ENCODE measurements at places on chromosomes 6 and 20.

GRCh38 chr6:144805049-144805448 lies 519.9 kb downstream of the UTRN start:
- DNase-seq, result no peak

GRCh38 chr20:52035977-52036376 lies 155.6 kb downstream of the ZFP64 start:
- no peak for DNase-seq

DNA sequence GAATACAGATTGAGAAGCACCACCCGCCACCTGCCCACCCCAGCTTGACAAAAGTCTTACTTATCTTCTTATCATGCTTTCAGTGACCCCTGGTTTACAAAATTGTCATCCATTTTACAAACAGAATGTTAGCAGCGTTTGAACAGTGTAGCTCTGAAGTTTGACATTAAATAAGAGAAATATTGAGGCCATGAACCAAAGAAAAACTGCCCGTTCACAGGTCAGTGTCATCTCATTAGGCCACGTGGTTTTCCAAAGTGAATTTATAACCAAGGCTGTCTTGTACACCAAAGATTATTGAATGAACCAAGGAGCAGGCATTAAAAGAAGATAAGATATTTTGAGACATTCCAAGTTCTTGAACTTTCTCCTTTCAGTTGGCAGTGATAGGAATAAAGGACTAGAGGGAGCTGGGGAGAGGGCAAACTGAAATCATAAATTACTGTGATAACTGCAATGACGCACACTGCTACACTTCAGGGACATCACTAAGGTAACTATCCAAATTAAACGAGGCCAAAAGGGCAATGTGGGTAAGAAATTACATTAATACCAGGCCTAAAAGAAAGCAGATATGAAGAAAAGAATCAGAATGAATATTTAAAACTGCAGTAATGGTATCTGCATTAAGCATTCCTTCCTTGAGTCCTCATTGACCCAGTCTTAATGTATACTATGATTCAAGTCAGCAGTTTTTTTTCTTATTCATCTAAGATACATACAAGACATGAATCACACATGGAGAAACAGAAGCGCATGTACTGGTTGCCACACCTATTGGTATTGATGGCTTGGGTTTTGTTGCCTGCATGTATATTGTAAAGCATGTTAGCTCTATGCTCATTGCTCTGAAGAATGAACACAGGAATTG lies 159.8 kb upstream of the ARG1 start:
- no peak for DNase-seq

DNA sequence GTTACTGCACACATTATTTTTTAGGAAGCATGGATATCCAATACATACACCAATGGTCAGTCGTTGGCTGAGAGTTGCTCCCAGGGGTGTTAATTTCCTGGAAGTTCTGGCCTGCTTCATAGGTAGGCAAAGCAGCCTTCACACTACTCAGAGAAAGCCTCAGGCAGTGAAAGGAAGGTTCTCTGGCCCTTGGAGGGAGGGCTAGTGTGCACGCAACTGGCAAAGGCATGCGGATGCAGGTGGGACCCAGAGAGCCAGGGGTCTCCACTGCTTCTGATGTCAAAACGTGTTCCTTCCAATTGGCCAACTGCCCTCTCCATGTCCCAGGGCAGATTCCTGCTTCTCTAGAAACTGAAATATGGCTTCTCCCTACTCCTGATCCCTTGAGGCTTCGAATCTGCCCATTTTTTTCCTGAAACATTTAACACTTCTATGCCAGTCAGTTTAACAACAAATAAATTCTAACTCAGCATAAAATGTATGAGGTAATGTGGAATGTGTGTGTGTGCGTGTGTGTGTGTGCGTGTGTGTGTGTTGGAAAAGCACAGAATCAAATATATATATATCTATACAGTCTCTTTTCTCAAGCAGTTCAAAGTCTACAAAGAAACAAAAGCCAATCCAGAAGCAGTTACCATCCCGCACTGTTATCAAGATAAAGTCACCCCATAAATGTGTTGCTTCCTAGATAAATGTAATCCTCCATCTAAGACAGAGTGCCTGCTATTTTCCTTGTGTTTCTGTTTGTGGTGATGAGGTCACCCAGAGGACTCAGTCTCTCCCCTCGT lies 94.0 kb upstream of the HIVEP1 start:
- DNase-seq, result no peak

- DNase-seq, result peak; percentile 77
These were observed 71.2 kb downstream of the RAMACL start for GRCh38 chr6:166515072-166515810.

GRCh38 chr6:53474010-53474409 lies 70.9 kb downstream of the GCLC start:
- no peak for DNase-seq

DNA sequence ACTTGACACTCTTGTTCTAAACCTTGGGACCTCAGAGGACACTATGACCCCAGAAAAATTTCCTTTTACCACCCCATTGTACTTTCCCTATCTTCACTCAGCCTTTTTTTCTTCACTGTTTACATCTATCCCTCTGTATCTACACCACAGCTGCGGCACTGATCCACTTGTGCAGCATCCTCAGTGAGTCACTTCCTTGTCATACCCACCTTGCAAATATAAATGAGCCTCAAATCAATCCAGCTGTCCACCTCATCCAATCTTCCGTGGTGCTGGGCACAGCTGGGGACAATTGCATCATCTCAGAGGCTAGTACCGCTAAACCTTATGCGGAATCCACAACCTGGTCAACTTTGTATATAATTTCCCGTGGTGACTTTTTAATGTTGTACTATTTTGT lies 710.5 kb downstream of the QKI start:
- DNase-seq, result no peak

DNA sequence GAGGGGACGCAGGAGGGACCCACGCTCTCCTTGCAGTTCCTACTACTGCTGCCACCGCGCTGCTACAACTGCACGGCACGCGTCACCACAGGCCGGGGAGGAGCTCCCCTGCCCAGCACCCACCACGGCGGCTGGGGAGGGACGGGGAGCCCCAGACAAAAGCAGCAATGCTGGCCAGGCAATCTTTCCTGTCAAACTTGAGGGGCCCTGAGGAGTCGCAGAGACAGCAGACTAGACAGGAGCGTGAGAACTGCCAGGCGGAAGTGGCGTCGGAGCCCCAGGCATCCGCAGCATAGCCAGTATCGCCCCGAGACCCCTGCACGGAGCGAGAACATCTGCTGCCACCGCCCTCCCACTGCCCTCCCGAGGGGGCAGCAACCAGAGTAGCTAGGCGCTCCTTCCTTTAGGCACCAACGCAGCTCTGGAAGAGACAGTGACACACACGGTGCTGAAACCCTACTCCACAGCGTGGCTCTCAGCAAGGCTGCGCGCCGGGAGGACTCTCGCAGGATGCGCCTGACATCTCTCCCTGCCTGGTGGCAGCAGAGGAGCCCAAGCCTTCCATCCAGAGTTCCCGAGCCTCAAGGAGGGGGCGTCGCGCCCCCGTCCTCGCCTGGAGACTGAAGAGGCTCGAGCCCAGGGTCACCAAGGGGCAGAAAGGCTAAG lies 2.2 kb downstream of the TAF4 start:
- DNase-seq, result no peak

DNA sequence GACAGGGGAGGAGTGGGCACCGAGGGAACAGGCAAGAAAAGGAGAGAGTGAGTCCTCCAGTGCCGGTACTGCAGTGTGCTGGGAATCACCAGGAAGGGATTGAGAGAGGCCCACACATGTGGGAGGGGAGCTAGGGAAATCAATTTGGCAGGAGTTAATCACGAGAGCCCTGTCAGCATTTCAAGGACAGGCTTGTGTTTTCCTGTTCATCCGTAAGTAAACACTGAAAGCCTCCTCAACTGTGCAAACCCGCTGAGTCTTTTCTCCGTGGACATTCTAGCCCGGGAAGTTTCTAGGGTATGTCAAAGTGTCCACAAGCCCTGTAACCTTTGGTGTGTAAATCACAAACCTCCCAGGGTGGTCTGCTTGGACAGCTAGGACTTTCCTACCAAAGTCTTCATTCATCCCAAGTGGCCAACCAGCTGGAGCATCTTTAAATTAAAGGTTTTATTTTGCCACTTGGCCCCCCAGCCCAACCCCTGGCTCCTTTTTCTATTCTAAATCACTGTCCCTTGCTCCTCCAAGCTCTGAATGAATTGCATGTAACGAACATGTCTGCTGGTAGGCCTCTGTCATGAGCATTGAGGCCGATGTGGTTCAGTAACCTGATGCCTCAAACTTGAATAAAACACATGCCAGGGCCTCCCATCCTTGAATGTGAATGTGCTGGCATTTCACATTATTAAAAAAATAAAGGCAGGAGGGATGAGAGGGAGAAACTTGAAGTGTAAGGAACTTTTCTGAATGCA lies 149.1 kb downstream of the ZNF217 start:
- no peak for DNase-seq

GRCh38 chr6:113338644-113339043 lies 518.5 kb upstream of the MARCKS start:
- no peak for DNase-seq

- DNase-seq, result no peak
These were observed 597.9 kb downstream of the EPM2A start for GRCh38 chr6:145137425-145137824.

DNA sequence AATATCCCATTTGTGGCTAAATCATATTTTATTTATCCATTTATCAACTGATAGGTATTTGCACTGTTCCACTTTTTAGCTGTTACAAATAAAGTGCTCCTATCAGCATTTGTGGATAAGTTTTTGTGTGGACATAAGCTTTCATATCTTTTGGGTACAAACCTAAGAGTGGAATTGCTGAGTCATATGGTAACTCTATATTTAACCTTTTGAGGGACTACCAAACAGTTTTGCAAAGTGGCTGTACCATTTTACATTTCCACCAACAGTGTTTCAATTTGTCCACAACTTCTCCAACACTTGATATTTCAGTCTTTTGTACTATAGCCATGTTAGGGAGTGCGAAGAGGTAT lies 23.6 kb upstream of the ECHDC1 start:
- DNase-seq, result no peak

DNA sequence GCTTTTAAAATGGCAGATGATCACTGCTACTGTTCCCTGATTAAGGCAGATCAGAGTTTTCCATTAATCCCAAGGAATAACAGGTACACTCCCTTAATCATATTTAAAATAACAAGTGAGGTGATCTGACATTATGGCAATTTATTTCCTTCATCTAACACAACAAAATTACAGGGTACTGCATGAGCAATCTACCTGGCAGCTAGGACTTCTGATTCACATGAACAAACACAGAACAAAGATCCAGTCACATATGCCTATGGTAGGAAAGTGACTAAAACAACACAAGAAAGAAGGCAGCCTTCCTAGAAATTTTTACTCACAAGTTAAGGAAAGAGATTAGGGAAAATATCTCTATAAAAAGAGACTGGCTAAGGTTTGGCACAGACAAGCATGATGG lies 33.2 kb downstream of the MAP7 start:
- no peak for DNase-seq

- no peak for DNase-seq
These were observed 110.2 kb downstream of the PHF3 start for GRCh38 chr6:63745784-63746183.

- DNase-seq, result no peak
These were observed 51.2 kb downstream of the HNF4A start for GRCh38 chr20:44406572-44407137.

DNA sequence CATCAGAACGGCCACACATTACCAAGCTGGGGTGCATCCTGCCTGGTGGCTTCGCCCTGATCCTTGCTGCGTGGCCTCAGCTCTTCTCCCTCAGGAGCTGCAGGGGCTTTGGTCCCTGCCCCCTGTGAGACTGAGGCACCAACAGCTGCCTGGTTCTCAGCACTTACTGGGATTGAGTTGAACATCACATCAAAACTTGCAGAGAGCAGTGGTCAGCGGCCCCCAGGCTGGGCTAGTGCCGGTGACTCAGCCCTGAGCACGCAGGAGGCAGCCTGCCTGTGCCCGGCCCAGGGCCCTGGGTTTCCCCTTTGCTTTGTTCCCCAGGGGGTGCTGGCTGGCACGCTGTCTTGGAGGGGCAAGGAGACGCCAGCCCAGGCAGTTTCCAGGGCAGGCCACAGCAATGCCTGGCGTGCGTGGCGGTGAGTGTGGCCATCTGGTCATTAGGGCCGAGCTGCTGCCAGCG lies 63.3 kb downstream of the DLL1 start:
- DNase-seq, result no peak

- no peak for DNase-seq
These were observed 13.4 kb downstream of the TRIM38 start for GRCh38 chr6:25975923-25976560.

- no peak for DNase-seq
These were observed 4.4 kb downstream of the SLC13A3 start for GRCh38 chr20:46646659-46647380.

DNA sequence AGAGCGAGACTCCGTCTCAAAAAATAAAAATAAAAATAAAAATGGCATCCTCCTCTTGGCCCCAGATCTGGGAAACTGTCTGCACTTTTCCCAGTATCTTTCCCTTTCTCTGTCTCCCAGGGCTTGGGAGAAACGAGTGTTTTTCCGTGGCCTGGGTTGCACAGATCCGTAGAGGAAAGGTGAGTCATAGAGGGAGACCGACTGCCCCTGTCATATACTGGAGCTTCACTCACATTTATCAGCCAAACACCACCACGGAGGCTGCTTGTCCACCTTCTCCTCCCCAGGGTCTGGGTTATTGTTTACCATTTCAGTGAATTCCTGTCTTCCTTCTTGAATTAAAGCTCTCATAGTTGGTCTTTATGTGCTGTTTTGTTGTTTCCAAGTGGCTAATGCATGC lies 31.9 kb upstream of the EIF2S2 start:
- DNase-seq, result no peak

GRCh38 chr20:40282941-40283340 lies 406.1 kb downstream of the MAFB start:
- DNase-seq, result no peak

DNA sequence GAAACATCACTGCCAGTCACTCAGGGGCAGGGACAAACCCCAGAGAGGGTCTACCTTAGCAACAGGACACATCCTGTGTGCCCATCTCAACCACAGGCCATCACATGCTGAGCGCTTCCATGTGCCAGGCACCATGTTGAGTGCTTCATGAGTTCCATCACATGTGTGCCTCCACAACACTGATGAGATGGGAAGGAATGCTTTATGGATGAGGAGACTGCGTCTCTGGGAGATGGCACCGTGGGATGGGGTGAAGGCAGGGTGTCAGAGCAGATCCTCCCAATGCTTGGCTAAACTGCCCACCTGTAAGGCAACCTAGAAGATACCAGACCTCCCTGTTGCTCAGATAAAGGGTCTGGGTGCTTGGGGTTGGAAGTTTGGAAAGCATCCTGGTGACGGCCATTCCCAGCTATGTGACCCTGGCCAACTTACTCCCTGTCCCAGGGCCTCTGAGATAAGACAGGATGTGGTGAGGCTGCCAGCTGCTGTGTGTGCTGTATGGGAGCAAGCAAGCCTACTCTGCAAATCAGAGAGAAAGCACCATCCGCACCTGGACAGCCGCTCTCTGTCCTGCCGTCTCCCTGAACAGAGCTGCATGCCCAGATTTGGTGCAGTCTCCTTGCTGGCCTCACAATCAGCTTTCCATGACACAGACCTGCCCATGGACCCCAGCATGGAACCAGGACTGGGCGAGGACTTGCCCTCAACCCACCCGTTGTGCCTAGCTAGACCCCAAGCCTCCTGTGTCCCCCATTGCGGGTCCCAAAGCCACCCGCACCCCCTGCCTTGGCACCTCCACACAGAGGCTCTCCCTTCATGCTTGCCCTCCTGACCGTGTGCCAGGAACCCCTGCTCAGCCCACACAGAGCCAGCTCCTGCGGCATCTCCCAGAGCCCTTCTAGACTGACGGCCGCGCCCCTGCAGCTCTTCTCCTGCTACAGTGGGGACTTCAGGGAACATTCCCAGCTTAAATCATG lies 143.7 kb downstream of the SYNDIG1 start:
- DNase-seq, result no peak
